ENCODE measurements at places on chromosomes 3 and 15. TPM values are rescaled to one million over a fixed set of nuclear protein-coding genes. Genes with fewer than 3 reads are reported as not detected.

The C15orf61 gene
- 5.2 TPM for total RNA-seq

The CEMIP gene
- total RNA-seq = 0.20 TPM

The ARL14 gene
- not detected for total RNA-seq

The CPB1 gene
- not detected for total RNA-seq

The TBC1D2B gene
- 58.2 TPM for total RNA-seq

Measured in SJCRH30 (cell line).